Amniotic stem cell (primary cell): ENCODE measurements at places on chromosomes 6 and 20.
A peak's percentile ranks its signal among the peaks of the same experiment; 100 is the strongest.

DNA sequence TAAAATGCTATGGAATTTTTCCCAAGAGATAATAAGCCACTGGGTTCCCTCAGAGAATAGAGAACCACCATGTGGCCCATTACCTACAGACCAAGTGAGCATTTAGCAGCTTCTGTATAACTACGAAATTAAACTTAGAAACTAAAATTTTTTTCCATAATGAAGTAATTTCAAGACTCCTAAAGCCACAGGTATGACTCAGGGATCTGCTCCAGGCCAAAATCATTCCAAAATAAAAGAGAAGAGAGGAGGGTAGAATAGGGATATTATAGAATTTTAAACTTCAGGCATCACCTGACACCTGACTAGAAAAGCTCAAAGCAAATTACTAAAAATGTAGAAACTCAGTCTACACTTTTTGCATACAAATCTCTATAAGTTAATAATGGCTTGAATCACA lies 108.9 kb upstream of the DST start:
- no peak for DNase-seq

DNA sequence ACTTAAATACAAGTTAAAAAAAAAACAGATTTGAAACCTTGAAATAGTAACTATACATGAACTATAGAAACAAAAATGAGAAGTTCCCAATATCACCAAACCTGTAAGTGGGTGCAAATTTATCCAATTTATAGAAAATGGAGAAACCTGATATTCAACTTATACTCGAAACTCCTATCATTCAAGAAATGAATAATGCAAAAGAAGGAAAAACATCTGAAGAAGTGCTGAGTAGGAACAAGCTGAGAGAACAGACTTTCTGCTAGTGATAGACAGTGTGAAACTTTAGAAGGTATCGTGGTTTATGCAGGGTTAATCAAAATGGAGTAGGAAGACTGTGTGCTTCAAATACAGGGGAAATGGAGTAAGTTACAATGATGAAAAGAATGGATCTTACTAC lies 4.5 kb downstream of the GPR63 start:
- no peak for DNase-seq

DNA sequence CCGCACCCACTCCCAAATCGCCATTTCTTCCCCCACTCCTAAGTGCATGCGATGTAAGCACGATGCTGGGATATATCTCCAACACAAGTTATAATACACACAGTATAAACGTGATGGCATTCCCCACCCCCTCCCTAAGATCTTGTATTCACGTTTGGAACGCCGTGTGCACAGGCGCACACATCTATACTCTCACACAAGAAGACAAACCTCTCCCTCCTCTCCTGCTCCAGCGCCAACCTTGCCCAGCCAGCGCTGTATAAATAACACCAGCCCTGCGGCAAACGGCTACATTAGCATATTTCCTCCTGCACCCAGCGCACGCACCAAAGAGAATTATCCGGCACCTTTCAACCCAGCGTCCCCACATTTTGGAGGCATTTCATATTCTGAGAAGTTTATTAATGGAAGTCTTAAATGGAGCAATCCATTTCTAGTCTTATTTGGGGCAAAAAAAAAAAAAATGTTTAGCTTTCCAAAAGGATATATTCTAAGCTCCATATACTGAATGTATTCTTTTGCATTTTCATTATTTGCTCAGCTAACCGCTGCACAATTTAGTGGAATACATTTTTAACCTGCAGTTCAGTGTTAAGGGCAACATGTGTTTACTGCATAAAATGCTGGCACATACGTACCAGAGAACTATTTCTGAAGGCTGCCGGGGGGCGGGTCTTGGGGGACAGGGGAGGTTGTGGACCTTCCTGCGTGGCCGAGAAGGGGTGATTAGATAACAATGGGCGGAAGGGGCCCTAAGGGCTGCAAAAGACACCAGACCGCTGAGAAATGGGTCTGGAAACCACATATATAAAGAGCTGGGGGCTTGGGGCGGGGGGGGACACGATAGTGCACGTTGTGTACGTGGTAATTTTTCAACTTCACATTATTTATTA lies 1.1 kb upstream of the SLC22A23 start:
- no peak for DNase-seq

- DNase-seq, result peak; percentile 78
These were observed 24.2 kb downstream of the ZNF311 start for GRCh38 chr6:28980852-28981430.

- no peak for DNase-seq
These were observed 6.5 kb upstream of the SLC24A3 start for GRCh38 chr20:19205981-19206396.

- DNase-seq, result no peak
These were observed 66.0 kb upstream of the TXNDC5 start for GRCh38 chr6:7976485-7977056.

- DNase-seq, result peak; percentile 10
These were observed 125.4 kb downstream of the SH3BGRL2 start for GRCh38 chr6:79756496-79756895.

- no peak for DNase-seq
These were observed 242.9 kb downstream of the CDH4 start for GRCh38 chr20:61494763-61495575.
